ENCODE measurements at places on chromosomes 1 and 21.

GRCh38 chr1:7235871-7236517 is 450.7 kb downstream of the CAMTA1 start:
- DNase-seq, result no peak

- no peak for DNase-seq
Observed at GRCh38 chr1:7680207-7680954, 90.7 kb upstream of the VAMP3 start.

DNA sequence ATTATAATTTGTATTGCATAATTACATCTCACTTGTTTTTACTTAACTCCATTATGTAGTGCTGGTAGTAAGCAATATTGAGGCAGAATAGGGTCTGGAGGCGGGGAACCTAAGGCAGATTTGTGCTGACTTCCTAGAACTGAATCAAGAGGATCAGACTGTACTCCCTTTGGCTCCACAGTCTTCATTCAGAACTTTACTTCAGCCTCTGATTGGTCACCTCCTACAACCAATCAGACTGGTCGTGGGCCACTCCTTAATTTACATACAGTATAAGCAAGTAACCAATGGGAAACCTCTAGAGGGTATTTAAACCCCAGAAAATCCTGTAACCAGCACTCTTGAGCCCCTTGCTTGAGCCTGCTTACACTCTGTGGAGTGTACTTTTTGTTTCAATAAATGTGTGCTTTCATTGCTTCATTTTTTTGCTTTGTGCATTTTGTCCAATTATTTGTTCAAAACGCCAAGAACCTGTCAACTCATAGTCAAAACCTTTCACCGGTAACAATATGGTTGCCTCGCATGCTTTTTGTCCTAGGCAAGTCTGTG is 31.6 kb downstream of the ZBTB8OS start:
- peak; percentile 5 for DNase-seq

- DNase-seq, result no peak
Observed at GRCh38 chr1:154682254-154682653, 74.3 kb upstream of the ADAR start.

Data from foreskin keratinocyte (primary cell).